ENCODE measurements at places on chromosomes 4 and X. TPM values are rescaled to one million over a fixed set of nuclear protein-coding genes. Genes with fewer than 3 reads are reported as not detected.

ABLIM2 gene
- total RNA-seq = not detected

HMX1 gene
- not detected for total RNA-seq

DNAAF6 gene
- total RNA-seq = not detected

ITM2A gene
- total RNA-seq = 6.3 TPM

TMPRSS11F gene
- not detected for total RNA-seq

DNA sequence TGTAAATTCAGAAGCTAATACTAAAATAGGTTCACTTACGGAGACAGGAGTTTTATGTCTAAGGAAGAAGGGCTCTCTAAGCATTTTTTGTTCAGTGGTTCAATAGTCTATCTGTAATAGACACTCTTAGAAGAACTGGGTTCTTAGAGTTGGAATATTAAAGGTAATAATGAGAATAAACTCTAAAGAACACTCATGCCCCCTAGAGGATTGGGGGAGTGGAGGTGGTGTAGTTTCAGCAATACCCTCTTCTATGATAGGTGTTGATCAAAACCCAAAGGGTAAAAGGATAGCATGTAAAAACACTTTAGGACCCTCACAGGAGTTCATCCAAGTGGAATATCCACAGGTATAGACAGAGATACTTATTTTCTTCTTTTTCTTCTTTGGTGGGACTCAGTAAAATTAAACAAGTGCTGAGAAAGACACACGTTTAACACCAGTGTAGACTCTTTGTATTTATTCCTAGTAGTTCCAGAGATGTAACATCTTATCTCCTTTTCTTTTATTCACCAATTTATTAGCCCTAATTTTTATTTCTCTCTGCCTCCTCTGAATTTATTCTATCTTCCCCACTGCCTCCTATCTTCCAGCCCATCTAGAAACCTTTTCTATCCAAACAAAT, 25.7 kb upstream of the MND1 start:
- no peak for DNase-seq

DNA sequence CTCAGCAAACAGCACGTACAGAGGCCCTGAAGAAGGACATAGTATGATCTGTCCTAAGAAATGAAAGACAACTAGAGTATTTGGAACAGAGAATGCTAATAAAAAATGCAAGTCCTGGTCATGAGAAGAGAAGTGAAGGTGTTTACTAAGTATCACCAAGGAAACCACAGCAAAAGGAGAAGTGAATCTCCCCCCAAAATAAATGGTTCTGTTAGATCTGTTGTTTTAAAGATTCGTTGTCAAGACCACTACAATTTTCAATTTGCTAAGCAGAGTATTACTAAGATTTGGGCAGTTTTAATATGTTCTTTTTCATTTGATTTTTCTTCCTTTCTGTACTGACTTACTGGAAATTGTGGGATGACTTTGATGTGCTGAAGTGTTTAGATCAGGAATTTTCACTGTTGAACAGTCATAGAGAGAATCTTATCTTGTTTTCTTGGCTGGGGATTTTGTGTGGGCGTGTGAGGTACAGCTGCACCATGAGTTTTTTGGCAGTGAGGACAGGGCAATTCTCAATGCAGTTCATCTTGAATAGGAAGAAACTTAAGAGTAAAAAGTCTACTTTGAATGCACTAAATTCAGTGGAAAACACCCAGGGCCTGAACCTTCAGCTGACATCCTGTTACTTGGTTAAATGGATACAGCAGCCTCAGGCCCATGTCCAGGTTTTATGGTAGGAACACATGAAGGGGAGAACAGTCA, 132.2 kb downstream of the STIM2 start:
- DNase-seq = no peak

- DNase-seq = no peak
Measured at GRCh38 chr4:168475745-168476144, 4.5 kb downstream of the DDX60L start.

DNA sequence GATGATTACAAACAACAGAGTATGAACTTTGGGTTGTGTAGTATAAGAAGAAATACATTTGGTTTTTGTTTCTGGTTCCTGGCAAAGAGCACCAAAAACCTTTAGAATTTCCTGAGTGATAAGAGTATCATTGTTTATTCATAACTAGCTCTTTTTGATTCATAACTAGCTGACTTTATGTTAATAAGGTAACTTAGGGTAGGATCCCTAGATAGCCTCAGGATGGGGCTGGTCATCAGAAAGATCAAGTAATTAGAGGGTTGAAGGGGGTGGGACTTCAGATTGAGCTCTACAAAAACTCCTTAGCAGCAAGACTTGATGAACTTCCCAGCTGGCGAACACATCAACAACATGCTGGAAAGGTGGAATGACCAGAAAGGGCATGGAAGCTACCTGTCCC, 166.5 kb downstream of the SCFD2 start:
- no peak for DNase-seq

DNA sequence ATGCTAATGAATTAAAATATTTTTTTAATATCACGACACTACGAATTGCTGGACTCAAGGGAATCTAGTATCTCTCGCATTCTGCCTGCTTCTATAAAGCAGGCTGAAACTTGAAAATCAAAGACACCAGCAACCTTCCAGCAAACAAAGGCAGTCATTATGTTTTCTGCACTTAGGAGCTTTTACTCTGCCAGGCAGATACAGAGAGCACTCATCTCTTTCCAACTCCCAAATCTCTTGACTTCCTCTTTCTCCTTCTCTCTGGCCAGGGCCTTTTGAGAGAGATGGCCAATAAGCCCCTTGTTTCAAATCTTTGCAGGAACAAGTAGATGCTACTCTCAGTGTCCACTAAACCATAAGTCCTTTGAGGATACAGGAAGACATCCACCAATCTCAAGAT, 95.2 kb upstream of the KLF3 start:
- DNase-seq = no peak

GRCh38 chr4:124191329-124191728, 521.2 kb downstream of the ANKRD50 start:
- DNase-seq = no peak
